Spinal cord (tissue), 10 donors: ENCODE measurements at places on chromosomes 1 and 21.

DNA sequence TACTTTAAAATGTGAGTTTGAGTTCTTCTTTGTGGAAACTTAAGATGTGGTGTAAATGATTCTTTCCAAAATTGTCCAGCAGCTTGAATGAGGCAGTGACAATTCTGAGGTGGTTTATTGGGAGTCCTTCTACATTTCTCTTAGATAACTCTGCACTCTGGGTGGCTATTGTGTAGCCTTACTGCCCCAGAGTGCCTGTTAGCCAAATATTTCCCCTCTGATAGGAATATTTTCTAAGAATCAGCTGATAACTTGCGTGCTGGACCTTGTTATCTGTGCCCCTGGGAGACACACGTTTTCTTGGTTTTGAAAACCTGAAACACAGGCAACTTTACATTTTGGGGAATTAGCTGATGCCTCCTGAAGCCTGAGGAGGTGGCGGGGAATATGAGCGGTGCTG, 91.6 kb downstream of the CD247 start:
- DNase-seq, result no peak

DNA sequence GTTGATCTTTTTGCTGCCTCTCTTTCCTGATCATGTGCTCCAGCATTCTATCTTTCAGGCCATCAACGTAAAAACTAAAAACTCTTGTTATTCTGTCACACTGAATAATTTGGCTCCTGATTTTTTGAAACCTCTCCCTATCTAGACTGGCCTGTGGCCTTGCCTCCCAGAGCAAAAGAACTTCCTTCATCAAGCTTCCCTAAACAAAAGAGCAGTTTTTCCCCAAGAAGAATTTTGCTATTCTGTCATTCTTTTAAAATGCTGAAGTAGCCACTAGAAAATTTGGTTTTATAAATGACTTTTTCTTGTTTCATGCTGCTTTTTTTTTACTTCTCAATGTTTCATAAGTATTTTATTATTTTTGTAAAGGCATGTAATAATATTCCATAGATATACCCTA, 37.1 kb upstream of the CR2 start:
- DNase-seq, result no peak

- no peak for DNase-seq
These were observed 87.9 kb downstream of the AHCTF1 start for GRCh38 chr1:246843876-246844275.

GRCh38 chr1:40636777-40637176, 28.7 kb downstream of the RIMS3 start:
- DNase-seq, result peak; percentile 82

DNA sequence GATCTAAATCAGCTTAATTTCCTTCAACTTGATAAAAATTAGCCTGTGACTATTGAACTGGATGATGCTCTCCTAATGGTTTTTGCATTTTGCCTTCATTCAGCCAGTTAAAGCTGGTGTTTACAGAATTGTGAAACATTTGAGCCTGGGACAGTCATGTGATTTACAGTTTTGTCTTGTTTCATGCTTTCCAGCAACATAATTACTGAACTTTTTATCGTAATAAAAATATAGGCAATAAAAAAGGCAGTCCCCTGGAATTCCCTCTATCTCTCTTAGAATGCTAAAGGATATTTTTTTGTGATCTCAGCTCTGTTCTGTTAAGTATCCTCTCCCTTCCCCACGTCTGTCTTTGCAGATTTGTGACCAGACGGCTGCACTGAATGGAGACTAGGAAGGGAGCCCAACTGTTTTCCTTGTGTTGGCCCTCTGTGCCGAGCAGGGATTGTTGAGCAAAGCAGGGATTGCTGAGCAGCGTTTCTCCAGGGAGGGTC, 70.3 kb upstream of the RGL1 start:
- DNase-seq, result peak; percentile 75
